ENCODE measurements at places on chromosomes 6 and 20. TPM values are rescaled to one million over a fixed set of nuclear protein-coding genes. Genes with fewer than 3 reads are reported as not detected.
A peak's percentile ranks its signal among the peaks of the same experiment; 100 is the strongest.

DNA sequence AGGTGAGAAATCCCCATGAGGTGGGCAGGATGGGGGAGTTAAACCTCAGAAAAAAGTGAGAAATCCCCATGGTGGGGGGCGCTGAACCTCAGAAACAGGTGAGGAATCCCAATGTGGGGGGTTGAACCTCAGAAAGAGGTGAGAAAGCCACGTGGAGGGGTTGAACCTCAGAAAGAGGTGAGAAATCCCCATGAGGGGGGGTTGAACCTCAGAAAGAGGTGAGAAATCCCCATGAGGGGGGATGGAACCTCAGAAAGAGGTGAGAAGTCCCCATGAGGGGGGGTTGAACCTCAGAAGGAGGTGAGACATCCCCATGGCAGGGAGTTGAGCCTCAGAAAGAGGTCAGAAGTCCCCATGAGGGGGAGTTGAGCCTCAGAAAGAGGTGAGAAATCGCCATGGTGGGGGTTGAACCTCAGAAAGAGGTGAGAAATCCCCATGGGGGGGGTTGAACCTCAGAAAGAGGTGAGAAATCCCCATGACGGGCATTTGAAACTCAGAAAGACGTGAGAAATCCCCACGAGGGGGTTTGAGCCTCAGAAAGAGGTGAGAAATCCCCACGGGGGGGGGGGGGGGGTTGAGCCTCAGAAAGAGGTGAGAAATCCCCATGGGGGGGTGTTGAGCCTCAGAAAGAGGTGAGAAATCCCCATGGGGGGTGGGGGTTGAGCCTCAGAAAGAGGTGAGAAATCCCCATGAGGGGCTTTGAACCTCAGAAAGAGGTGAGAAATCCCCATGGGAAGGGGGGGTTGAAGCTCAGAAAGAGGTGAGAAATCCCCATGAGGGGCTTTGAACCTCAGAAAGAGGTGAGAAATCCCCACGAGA is 14.3 kb upstream of the GOPC start:
- H3K4me1 ChIP-seq = no peaks in the 10 kb centered on the region
- H3K36me3 ChIP-seq = no peaks in the 10 kb centered on the region
- DNase-seq = no peak
- no peak overlapping the region for H3K27ac ChIP-seq
- no peak overlapping the region for H3K4me3 ChIP-seq
- no peaks in the 10 kb centered on the region for H3K27me3 ChIP-seq

DNA sequence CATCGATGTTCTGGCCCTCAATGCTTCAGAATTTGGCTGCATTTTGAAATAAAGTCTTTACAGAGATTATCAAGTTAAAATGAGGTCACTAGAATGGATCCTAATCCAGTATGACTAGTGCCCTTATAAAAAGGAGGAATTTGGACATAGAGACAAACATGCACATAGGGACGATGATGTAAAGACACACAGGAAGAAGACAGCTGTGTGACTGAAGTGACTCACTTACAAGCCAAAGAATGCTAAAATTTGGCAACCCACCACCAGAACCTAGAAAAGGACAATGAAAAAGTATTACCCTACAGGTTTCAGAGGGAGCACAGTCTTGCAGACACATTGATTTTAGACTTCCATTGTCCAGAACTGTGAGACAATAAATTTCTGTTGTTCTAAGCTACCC is 322.8 kb upstream of the GJE1 start:
- no peaks in the 10 kb centered on the region for H3K4me1 ChIP-seq
- no peak overlapping the region for H3K4me3 ChIP-seq
- DNase-seq = no peak
- no peaks in the 10 kb centered on the region for H3K36me3 ChIP-seq
- no peak overlapping the region for H3K27ac ChIP-seq

- no peak overlapping the region for H3K4me3 ChIP-seq
- H3K36me3 ChIP-seq = no peaks in the 10 kb centered on the region
- H3K4me1 ChIP-seq = no peaks in the 10 kb centered on the region
Measured at GRCh38 chr6:72466971-72467566, 154.8 kb upstream of the KCNQ5 start.

DNA sequence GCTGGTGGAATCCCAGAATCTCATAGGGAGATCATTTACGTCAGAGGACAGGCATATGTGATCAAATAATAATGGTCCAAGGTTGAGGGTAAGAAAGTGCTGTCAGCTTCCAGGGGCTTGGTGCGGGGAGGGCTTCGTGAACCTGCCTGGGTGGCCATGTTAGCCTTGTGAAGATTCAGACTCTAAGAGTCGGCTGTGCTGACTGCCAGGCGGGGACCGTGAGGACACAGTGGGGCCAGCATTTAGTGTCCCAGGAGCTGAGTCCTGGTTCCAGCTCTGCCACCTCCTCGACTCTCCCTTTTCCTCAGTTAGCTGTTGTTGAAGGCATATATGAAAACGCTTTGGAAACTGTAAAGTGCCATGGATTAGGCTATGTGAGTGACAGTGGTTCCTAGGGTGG is 33.5 kb downstream of the VSTM2L start:
- no peak for DNase-seq
- H3K4me1 ChIP-seq = no peaks in the 10 kb centered on the region

DNA sequence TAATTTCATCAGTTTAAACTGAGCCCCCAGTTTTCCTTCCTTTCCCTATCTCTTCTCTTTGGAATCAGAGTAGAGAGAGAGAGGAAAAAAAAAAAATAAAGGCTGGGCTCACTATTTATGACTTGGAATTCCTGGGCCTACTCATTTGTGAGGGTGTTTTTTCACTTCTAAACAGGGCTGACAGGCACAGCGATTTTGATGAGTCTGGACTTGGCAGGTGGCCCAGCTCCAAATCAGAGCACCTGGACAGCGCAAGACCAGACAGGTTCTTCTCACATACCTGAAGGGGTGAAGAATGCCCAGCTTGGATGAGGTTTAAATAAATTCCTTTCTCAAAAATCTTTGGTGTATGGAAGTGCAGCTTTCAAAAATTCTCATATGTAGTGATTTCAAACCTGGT is 122.2 kb downstream of the KIF13A start:
- DNase-seq = no peak
- no peak overlapping the region for H3K4me3 ChIP-seq
- H3K27me3 ChIP-seq = no peaks in the 10 kb centered on the region
- H3K36me3 ChIP-seq = no peaks in the 10 kb centered on the region
- H3K27ac ChIP-seq = peak overlapping the region; percentile 78
- H3K4me1 ChIP-seq = peaks cover 75% of the 10 kb centered on the region

- H3K27me3 ChIP-seq = no peaks in the 10 kb centered on the region
- no peak overlapping the region for H3K4me3 ChIP-seq
- no peaks in the 10 kb centered on the region for H3K4me1 ChIP-seq
- no peak for DNase-seq
Measured at GRCh38 chr6:130259557-130259956, 36.8 kb upstream of the SAMD3 start.

DNA sequence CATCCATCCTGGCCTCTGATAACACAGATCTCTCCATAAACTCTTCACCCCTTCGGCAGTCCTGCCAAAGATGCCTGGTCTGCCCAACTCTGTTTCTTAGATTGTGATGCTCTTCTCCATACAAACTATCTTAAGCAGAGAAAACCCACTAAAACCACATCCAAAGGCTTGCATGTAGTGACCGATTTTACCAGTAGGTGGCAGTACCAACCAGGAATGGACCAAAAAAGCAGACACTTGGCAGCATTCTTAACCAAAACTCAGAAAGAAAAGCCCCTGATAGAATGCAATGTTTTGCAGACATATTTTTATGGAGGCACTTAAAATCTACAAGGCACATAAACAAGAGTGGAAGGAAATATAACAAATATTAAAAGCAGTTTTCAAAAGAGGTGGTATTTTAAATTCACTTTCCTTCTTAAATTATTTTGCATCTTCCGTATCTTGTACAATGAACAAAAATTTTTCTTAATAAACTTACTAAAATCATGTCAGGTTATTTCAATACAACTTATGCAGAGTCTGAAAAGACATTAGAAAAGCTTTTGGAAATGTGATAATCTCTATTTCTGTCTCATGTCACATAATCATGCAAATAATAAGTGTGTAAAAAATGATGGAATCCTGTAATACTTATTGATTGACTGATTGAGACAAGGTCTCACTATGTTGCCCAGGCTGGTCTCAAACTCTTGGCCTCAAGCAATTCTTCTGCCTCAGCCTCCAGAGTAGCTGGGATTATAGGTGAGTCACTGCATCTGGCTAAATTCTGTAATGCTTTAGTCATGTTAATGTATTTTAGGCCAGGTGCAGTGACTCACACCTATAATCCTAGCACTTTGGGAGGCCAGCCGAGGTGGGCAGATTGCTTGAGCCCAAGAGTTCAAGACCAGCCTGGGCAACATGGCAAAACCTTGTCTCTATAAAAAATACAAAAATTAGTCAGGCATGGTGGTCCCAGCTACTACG is 29.4 kb downstream of the LRP11 start:
- no peak overlapping the region for H3K27ac ChIP-seq

GRCh38 chr6:156348849-156349248 is 428.3 kb upstream of the ARID1B start:
- no peak overlapping the region for H3K4me3 ChIP-seq
- no peaks in the 10 kb centered on the region for H3K36me3 ChIP-seq
- peak; percentile 24 for DNase-seq
- H3K27ac ChIP-seq = no peak overlapping the region
- no peaks in the 10 kb centered on the region for H3K4me1 ChIP-seq
- no peaks in the 10 kb centered on the region for H3K27me3 ChIP-seq

- no peak overlapping the region for H3K27ac ChIP-seq
- H3K4me1 ChIP-seq = no peaks in the 10 kb centered on the region
- no peak overlapping the region for H3K4me3 ChIP-seq
- DNase-seq = no peak
- H3K27me3 ChIP-seq = no peaks in the 10 kb centered on the region
Measured at GRCh38 chr6:103284835-103285234, 1574.9 kb downstream of the HACE1 start.

- DNase-seq = no peak
- H3K27ac ChIP-seq = peak overlapping the region; percentile 60
- peaks cover 10% of the 10 kb centered on the region for H3K36me3 ChIP-seq
- peaks cover 78% of the 10 kb centered on the region for H3K4me1 ChIP-seq
- no peaks in the 10 kb centered on the region for H3K27me3 ChIP-seq
- no peak overlapping the region for H3K4me3 ChIP-seq
Measured at GRCh38 chr6:158808442-158808833, 10.7 kb downstream of the EZR start.

DNA sequence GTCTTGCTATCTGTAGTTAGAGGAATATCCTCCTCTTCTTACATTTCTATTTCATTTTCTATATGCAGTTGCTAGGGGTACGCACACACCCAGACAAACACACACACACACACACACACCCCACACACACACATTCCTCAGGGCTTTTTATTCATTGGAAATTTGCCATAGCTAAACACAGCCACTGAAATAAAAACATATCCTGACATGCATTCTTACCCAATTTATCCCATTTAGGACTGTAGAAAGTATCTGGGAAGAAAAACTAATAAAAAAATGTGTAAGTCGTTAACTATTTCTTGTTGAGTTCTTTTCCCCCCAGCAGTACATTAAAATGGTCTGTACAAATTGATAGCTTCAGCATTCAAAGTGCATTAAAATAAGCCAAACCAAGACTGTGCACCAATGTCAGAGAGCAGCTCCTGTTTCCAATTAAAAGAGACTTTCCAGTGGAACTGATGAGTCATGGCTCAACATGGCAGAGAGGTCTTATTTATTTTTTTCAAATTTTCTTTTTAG is 357.9 kb upstream of the AGPAT4 start:
- H3K27me3 ChIP-seq = no peaks in the 10 kb centered on the region
- no peaks in the 10 kb centered on the region for H3K36me3 ChIP-seq
- peaks cover 19% of the 10 kb centered on the region for H3K4me1 ChIP-seq
- DNase-seq = no peak

- no peak overlapping the region for H3K4me3 ChIP-seq
- no peaks in the 10 kb centered on the region for H3K36me3 ChIP-seq
- DNase-seq = no peak
- H3K4me1 ChIP-seq = no peaks in the 10 kb centered on the region
Measured at GRCh38 chr6:88403486-88403885, 237.3 kb upstream of the CNR1 start.

DNA sequence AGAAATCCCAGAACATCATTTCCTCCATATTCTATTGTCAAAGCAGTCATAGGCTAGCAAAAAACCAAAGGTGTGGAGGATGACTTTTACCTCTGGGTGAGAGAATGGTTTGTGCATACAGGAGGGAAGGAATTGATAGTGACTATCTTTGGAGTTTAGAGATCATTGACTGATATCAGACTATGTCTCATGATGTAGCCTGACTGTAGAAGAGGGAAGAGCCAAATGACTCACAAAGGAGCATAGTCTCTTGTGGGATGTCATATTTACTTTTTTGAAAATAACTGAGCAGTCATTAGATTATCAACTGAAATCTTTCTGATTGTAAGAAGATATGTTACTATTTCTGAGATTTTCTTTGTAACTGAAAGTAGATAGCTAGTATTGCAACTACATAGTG is 158.5 kb downstream of the FLRT3 start:
- no peak for DNase-seq
- H3K27ac ChIP-seq = no peak overlapping the region

DNA sequence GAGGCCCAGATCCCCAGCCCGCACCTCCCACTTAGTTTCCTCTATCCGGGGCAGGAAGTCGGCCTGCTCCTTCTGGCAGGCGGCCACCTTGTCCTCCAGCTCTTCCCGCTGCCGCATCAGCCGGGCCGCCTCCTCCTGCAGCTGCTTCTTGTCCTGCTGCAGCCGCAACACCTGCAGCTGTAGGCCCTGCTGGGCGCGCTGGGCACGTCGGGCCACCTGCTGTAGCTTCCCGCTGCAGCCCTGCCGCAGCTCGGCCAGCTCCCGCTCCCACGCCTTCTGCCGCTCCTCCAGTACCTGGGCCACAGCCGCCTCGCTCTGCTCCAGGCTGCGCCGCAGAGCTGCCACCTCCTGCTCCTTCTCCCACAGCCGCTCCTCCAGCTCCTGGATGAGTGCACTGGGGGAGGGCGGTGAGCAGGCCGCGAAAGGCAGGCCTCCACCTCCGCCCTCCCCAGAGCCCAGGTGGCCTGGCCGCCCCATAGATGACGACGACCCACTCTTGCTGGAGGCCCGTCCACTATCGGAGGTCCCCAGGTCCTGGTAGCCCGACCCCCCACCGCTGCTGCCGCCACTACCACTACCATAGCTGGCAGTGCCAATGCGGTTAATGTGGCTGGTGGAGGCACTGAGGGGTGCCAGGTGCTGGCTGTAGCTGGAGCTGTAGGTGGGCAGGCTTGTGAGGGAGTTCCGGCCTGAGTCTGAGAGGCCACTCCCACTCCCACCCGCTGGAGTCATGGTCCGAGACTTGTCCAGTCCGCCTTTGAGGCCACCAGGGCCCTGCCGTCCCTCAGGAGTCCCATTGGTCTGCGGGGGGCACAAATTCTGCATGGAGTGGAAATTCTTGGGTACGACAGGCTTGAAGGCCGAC is 6.0 kb upstream of the FASTKD5 start:
- peaks cover 4% of the 10 kb centered on the region for H3K36me3 ChIP-seq
- peak overlapping the region; percentile 42 for H3K27ac ChIP-seq
- no peak for DNase-seq
- H3K4me1 ChIP-seq = peaks cover 17% of the 10 kb centered on the region

ENPP4 gene
- 27.4 TPM for total RNA-seq

CMTR1 gene
- total RNA-seq = 36.5 TPM

HUS1B gene
- total RNA-seq = 1.2 TPM

RSPH4A gene
- total RNA-seq = not detected

CNBD2 gene
- 4.2 TPM for total RNA-seq

FLRT3 gene
- total RNA-seq = 0.97 TPM

TGM2 gene
- 202 TPM for total RNA-seq

MICB gene
- total RNA-seq = 2.7 TPM

GNMT gene
- total RNA-seq = 2.3 TPM

All from esophagus muscularis mucosa (tissue), 4 donors.